Daoy (cell line): ENCODE measurements at places on chromosomes 1 and 21. TPM values are rescaled to one million over a fixed set of nuclear protein-coding genes. Genes with fewer than 3 reads are reported as not detected.
A peak's percentile ranks its signal among the peaks of the same experiment; 100 is the strongest.

Gene H6PD
- 7.1 and 9.9 TPM in 2 replicates for total RNA-seq

Gene KRTAP19-2
- not detected in 2 replicates for total RNA-seq

Gene EPRS1
- 99.8 and 107 TPM in 2 replicates for total RNA-seq

Gene HMCN1
- 2.6 and 5.5 TPM in 2 replicates for total RNA-seq

Gene LCE1B
- total RNA-seq = not detected in 2 replicates

- DNase-seq = no peak
These were observed 19.1 kb downstream of the ASTN1 start for GRCh38 chr1:177145106-177146070.

DNA sequence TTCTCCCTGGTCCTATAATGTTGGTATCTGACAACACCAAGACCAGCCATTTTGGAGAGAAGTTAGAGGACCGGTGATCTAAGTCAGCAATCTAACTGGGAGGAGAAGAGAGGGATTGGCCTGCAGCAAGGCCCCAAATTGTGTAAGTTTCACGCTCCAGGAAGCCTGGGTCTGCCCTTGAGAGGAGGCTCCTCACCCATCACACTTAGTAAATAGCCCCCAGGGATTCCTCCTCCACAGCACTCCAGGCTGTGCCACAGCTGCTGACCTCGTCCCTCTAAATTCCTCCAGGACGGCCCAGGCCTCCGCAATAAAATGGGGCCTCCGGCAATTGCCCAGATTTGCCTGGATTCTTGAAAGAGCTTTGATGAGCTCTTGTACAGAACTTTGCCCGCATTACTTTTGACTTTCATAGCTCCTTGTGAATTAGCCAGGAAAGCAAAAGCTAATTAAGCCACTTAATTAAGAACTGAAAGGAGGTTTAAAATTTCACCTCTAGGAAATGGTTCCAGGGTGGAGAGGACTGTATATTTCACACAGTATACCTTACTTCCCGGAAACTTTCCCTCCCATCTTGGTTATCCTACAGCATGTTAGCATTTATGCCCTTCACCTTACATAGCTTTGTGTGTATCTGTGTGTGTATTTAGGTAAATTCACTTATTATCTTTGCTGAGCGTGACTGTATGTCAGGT lies 90.5 kb downstream of the LAMC2 start:
- DNase-seq = no peak

DNA sequence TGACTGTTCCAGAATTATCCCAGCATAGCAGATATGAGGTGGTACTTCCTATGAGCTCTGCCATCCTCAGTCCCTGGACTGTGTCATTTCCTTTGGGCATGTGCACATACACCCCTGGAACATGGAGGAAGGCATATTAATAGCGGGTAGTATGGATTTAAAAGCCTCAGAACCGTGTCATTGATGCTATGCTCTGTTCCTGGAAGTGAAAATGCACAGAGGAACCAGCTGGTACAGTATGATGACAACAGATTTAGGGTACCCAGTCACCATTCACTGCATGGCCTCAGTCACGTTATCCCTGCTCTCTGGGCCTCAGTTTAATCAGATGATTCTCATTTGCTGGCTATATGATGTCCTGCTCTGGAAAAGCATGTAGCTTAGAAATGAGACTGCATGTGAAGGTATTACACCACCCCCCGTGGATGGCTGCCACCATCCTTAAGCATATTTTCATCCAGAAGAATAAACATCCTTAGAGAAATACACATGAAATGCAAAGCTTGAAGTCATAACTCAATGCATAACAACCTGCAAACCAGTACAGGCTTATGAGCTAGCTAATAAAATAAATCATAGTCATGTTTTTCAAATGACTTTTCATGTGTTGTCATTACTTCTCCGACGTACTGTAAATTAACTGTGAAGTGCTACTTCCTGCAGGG lies 37.8 kb downstream of the SETD4 start:
- DNase-seq = no peak

GRCh38 chr1:224781800-224782199 lies 147.7 kb upstream of the DNAH14 start:
- DNase-seq = no peak

DNA sequence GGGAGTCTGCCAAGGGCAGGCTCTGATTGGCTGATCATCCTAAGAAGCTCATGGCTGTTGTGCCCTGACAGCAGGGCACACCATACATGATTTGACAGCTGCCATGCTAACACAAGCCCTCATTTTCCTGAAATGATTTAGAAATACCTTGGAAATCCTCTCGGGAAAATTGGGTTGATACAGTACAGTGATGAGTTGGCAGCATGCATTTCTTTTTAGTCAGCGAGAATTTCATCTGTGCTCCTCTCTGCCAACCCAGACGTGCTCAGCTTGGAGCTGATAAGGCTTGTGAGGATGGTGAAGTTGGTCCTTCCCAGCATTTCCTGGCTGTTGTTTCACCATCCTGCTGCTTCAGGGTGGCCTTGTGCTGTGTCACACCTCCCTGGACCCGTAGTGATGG lies 22.6 kb upstream of the KCNQ4 start:
- no peak for DNase-seq

DNA sequence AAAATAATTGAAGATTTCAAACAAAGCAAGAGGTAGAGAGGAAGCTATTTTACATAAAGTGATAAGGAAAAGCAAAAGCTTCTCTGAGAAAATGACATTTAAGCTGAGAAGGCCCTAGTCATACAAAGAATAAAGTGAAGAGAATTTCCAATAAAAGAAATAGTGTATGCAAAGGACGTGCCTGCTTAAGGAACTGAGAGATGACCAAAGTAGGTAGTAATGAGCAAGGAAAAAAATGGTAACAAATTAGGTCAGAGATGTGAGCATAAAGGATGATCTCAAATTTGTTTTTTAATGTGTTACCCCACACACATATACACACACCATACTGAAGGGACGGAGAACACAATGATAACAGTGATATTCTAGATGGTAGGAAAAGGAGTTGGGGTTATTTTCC lies 46.4 kb downstream of the NRIP1 start:
- no peak for DNase-seq

DNA sequence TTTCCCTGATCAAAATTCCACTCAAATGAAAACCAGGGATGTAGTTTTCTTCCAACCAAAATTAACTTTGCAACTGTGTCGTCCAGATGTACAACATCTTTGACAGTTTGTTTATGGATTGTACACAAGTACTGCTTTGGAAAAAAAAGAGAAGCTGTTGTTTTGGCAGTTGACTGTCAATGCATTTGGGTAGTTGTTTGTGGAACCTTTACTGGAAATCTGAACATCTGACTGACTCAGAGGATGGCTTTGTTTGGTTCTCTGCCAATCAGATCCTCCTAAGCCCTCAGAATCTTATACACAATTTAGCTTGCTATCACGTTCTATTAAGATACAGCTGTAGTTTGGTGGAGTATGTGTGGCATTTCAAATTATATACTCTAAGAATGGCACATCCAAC lies 195.0 kb downstream of the KCNK2 start:
- peak; percentile 3 for DNase-seq

GRCh38 chr1:55278378-55278777 lies 63.2 kb upstream of the USP24 start:
- DNase-seq = no peak

DNA sequence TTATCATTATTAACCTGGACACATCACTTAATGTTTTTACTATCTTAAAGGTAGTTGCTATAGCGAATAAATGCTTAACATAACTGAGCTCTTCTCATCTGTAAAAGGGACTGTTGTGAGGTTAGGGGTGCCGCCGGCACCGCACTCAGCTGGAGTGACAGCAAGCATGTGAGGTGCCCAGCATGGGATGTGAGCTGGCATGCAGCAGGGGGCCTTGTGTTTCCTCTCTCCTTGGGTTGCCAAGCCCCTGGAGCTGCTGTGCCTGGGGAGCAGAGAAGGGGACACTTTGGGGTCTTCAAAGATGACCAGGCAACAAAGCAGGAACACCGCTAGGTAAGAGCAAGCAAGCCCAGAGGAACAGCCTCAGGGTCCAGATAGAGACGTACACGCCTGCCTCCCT lies 2.1 kb upstream of the ZC3H12A start:
- DNase-seq = peak; percentile 57

DNA sequence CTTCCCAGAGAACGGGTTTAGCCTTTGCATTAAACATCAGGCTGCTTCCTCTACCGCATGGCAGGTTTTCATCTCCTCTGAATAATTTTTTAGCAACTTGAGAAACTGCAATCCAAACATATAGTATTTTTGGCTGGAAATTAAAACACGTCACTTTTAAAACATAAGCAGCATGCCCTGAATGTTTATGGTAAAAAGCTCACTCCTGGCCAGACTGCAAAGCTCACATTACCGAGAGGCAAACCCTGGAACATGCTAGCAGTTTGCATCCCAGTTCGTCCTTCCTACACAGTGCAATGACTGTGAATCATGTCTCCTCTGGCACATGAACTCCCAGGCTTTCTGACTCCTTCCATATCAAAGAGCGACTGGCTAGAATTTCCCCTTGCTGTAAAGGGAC lies 312.3 kb downstream of the RRAGC start:
- no peak for DNase-seq

GRCh38 chr1:224211206-224211962 lies 28.3 kb downstream of the DEGS1 start:
- DNase-seq = peak; percentile 81

DNA sequence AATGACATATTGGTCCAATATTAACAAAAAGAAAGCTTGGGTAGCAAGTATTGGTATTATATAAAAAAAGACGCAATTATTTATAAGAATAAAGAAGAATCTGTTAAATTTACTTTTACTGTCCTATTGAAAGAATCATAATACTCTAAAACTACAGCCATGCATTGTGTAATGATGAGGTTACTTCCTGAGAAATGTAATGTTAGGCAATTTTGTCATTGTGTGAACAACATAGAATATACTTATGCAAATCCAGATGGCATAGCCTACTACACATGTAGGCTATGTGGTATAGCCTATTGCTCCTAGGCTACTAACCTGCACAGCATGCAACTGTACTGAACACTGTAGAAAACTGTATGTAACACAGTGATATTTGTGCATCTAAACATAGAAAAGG lies 121.2 kb upstream of the PTGFR start:
- no peak for DNase-seq

DNA sequence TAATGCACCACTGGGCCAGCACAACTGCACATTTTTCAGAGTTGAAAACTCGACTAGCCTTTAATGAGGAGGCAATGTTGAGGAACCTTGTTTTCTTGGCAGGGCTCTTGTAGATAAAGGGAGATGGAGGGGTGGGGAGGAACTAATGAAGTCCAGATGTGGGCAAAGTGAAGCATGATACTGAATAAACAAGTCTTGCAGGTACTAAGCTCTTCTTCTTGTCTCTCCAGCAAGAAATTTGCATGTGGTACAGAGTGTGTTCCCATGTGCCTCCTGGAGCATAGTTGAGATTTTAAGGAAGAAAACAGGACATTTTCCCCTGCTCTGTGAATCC lies 47.0 kb downstream of the PLPP3 start:
- DNase-seq = no peak

DNA sequence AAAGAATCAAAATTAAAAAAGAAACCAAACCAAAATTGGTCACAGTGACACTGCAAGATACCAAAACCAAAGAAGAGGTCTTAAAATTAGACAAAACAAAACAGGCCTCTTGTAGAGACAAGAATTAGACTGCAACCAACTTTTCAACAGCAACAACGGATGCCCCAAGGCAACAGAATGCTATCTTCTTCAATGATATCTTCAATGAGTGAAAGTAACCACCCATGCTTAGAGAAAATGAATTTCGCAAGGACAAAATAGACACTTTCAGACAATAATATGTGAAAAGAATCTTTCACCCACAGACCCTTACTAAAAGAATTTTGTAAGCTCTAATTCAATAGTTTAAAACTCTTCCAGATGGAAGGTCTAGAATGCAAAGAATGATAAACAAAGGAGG lies 41.7 kb downstream of the USP48 start:
- DNase-seq = no peak

DNA sequence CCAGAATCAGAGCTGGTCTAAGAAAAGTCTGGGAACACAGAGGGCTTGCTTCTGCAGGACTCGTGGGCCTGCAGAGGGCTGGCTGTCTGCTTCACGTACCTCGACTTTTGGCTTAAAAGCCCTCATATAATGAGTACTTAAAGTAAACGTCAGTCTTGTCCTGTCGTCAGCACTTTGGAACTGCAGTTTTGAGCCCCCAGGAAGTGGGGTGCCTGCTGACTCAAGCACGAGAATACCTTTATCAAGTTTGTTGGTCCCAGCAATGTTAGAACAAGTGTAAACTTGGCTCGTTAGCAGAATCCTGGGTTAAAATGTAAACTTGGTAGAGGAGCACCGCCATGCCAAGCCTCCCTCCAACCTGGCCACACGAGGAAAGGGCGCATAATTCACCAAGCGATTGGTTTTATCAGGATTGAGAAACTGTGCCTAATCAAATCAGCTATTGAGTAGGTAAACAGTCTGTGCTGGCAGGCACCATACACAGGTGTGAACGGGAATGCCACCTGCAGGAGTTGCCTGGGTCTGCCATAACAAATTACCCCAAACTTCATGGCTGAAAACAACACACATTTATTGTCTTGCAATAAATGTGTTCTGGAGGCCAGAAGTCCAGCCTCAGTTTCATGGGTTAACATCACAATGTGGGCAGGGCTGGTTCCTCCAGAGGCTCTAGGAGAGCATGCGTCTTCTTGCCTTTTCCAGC lies 45.0 kb upstream of the FHAD1 start:
- DNase-seq = no peak

DNA sequence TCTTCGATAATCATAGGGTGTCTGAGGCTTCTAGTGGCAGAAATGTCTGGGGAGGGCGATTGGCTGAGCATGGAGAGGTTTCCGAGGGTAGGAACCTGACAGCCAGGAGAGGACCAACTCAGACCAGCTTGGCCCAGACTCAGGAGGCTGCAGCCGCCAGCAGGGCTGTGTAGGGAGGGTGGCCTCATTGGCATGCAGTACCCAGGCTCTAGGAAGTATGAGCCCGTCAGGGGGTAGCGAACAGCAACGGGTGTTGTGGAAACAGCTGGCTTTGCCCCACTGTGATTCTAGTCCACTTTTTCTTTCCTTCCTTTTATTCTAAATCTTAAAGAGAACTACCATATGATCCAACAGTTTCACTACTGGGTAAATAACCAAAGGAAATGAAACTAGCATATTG lies 103.3 kb downstream of the DIRAS3 start:
- no peak for DNase-seq

DNA sequence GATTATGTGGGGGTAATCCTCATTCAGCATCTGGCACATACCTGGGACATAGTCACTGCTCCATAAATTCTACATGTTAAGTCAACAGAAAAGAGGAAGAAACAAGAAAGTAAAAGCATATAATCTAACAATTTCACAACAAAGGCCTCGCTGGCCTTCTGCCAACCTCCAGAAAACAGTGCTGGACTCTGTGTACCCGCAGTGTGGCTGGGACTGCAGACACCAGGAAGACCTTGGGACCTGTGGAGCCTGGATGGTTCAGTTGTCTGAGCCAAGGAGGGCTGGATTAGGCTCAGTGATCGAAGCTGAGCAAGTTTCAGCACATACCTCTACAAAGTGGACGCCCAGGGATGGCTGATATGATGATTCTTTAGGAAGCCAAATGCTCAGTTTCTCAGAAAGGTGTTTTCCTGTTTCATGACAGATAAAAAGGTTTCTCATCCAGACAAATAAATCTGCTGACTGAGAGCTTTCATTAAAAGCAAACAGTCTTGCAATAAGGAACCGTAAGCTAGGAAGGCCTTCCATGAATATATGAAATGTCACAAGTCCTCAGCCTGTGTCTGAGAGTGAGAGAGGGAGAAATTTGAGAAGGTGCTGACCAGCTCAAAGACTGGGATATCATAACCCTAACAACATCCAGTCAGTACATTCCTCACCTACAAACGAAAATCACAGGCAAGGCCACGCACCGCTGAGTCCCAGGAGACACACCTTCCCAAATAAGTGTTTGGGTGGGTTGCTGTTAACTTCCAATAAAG lies 48.4 kb downstream of the CAPZB start:
- no peak for DNase-seq
